ENCODE measurements at places on chromosomes 5 and 9.

DNA sequence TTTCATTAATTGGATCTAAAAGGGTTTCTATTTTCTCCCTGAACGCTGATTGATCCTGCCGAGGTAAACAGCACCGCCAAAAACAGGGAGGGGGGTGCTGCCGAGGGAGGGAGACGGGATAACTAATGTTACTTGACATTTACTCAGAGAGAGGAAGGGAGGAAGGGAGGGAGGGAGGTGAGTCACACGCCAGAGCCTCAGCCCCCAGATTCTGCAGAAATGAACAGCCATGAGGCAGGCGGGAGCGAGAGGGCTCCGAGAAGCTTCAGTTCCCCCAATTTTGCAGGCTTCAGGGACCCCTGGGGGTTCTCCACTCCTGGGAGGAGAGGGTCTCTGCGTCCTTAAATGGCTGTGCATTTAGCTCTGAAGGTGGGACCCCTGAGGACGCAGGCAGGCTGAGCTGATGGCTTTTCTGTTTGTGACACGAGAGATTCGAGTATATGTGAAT lies 59.1 kb upstream of the IER5L start:
- peak; percentile 28 for DNase-seq

- DNase-seq: no peak
Observed at GRCh38 chr5:55481293-55481855, 53.4 kb downstream of the PLPP1 start.

- no peak for DNase-seq
Observed at GRCh38 chr5:58369513-58370190, 90.2 kb downstream of the PLK2 start.

DNA sequence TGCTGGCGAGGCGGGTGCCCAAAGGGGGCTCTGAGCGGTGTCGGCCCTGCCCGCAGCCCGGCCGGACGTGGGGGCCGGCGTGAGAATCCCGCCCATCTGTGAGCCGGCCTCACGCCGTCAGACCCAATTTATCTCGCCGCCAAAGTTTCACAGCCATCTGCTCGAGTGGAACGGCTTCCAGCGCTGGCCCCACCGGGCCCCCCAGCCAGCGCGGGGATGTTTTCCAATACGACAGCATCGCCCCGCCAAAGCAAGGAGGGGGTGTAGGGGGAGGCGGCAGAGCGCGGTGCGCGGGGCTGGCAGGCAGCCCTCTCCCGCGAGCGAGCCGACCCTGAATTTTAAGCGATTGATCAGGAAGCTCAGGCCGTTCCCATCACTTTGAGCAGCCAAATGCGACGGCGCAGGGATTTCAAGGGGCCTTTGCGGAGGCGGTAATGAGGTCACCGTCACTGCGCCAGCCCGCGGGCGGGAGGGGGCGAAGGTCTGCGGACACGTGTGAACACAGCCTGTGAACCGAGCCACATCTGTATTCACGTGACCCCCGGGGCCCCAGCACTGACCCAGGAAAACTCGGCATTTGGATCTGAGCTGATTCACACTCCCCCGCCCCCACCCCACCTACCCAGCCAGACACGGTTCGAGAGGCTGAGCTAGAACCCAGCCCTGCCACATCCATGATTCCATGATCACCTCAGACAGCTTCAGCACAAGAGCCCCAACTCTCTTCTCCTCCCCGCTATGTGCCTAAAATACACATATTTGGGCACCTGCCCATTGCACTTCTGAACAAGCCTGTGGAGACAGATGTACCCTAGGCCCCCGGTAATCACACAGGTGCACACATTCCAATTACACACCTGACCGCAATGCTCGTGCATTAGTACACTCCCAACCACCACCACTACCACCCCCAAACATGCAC lies 47.8 kb upstream of the PSD2 start:
- DNase-seq: no peak

- no peak for DNase-seq
Observed at GRCh38 chr9:114157516-114158176, 2.3 kb downstream of the COL27A1 start.

DNA sequence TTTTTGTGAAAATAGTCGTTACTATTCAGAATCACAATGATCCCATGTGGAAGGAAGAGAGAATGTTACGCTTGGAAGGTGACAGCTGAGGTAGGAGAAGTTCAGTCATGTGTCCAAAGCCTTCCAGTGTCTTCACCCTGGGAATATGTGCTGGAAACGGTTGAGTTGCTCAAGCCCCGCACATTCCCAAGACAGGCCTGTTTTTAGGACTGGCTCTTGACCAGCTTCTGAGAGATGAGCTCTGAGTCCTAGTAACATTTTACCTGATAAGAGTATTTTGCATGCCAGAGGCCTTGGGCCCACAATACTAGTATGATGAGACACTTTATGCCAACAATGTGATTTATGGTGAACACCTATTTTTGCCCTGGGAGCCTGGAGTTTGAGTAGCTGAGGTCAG lies 101.7 kb downstream of the LMNB1 start:
- no peak for DNase-seq

DNA sequence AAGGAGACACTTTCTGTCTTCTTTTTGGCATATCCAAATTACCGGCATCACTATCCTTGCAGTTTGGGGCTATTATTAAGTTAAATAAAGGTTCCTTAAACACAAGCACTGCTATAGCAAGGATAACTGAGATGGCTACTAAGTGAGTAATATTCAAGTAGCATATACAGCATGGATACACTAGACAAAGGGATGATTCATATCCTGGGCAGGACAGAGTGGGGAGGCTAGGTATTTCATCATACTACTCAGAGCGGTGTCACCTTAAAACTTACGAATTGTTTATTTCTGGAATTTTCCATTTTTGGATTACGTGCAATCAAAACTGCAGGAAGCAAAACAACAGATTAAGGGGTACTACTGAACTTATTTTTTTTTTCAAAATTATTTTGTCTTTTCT lies 54.1 kb downstream of the FER start:
- no peak for DNase-seq

GRCh38 chr9:68648971-68649370 lies 56.1 kb upstream of the PIP5K1B start:
- DNase-seq: no peak

- DNase-seq: no peak
Observed at GRCh38 chr5:82694711-82695285, 382.4 kb downstream of the TMEM167A start.

DNA sequence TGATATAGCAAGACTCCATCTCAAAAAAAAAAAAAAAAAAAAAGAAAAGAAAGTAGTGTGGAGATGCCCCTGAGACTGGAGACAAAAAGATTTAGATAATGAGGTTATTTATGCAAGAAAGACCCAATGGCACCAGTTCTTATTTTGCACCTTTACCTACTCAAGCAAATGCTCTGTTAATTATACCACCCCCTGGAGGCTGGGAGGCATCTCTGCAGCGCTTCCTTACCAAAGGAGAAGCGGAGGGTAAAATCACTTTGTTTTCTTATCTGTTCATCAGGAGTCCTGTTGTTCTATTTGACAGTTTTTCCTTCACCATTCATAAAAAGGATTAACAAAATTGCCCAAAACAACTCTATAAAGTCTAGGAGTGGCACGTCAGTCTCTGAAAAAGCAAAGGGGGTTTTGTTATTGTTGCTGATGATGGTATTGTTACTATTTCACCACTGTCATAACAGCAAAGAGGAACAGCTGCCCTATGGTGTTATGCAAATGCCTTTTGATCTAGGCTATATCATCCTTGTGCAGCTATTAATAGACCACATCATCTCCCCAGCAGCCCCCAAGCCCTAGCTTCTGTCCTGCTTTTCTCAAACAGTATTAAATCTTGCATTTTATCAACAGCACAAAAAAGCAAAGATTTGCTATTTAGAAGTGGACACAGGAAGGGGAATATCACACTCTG lies 174.0 kb downstream of the PALM2AKAP2 start:
- no peak for DNase-seq

DNA sequence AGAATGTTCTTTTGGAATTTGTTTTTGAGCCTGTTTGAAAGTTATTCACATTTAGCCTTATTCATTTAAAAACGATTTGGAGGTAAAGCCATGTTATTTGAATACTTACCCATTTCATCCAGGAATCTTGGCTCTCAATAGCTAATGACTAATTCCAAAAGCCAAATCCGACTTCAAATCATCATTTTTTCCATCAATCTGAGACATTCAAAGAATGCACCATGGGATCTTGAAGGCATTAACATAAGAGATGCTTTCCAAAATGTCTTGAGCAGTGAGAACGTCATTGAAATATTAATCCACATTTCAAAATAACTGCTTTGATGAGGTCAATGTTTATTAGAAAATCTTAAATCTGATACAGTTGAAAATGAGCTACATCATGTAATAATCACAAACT lies 617.0 kb upstream of the RORB start:
- DNase-seq: no peak

GRCh38 chr9:89668216-89668865 lies 63.5 kb downstream of the GADD45G start:
- DNase-seq: no peak

GRCh38 chr9:70580606-70581195 lies 166.2 kb upstream of the KLF9 start:
- DNase-seq: no peak

GRCh38 chr5:57976506-57976905 lies 483.4 kb downstream of the PLK2 start:
- DNase-seq: no peak

DNA sequence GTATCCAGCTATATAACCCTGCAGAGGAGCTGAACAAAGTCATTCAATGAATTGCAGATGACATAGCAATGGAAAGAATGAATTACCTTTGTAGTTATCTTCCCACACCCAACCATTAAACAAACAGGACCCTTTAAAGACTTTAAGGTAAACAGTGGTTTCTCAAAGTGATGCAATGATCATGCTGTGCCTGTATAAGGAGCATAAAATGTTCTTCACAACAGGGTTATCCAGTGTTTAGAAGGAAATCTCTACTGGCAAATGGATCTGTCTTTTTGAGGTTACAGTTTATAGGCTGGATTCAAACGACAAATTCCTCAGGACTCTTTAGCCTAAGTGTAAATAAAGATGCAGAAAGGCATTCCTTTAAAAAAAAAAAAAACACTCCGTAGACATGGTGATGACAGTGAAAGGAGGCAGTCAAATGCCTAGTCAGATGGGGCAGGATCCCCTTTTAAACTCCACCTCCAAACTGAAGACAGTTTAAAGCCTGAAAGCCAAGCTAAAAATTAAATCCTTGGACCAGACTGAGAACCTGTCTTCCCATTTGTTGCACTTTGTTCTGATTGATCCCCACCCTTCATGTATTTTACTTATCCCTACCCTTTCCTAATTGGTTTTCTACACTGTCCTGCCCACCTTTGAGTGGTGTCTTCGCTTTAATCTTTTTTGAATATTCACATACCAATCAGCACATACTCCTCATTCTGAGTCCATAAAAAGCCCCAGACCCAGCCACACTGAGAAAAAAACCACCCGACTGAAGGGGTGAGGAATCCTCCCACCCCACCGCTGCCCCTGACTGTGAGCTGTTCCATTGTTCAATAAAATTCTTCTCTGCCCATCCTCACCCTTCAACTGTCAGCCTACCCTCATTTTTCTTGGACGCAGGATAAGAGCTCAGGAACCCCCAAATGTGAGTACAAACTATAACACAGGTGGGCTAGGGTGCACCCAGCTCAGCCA lies 761.3 kb upstream of the DMAC1 start:
- DNase-seq: no peak

DNA sequence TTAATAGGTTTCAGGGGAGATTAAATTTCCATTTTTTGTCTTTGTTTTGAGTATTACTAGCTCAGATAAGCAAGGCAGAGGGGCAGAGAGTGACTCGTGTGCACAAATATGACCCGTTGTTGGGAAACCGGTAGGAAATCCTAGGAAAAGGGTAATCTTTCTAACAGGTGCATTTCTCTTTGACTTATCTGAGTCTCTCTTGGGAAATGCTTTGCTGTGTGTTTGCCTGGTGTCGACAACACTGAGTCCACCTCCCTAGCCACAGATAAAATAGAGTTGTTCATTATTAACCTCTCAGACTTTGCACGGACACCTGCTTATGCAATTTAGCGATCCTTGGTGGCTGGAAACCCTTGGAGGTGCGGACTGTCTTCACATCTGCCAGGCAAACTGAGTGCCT lies 164.2 kb downstream of the FGF1 start:
- DNase-seq: no peak

GRCh38 chr5:83562071-83562606 lies 90.6 kb downstream of the VCAN start:
- no peak for DNase-seq

GRCh38 chr5:93715327-93715726 lies 26.1 kb downstream of the POU5F2 start:
- no peak for DNase-seq

DNA sequence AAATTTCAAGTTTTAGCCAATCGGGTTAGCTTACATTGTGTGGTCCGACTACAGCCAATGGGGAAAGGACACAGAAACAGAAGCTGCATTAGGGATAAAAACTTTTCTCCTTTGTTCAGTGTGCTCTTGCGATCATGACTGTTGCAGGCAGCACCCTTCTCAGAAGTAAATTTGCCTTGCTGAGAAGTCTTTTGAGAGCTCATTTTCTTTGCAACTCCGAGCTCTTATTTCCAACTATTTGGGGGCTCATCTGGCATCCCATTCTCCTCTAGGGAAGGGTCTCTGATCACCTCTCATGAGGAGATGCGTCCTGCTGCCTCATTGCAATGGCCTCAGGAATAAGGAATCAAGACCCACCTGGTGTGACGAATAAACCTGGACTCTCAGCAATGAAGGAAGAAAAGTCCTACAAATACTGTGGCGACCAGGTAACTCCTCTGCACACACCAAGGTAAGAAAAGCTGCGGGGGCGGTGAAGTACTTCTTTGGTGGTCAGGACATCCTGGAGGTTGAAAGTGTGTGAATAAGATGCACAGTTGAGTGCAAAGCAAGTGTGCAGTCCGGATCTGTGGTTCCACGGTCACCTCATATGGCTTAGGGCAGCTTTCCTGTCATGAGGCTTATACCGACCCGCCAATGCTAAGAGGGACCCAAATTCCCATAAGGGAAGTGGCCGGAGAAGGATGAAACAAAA lies 20.4 kb downstream of the CNOT8 start:
- DNase-seq: no peak

- DNase-seq: peak; percentile 49
Observed at GRCh38 chr5:175652741-175653663, 4.9 kb upstream of the HRH2 start.

DNA sequence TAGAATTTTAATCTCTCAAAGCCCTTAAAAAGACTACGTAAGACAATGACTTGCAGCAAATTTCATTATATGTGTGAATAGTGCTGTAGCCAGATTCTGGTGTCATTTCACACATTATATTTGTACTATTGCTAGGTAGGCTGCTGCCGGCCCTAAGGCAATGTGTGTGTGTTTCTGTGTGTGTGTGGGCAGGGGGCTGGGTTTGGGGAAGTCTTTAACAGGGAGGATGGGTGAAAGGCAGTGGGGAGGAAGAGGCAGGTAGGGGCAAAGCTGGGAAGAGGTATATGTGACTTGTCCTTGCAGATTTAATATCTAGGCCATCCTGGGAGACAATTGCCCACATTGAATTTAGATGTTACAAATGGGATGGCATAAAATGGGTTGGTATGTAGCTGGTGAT lies 130.8 kb downstream of the MACIR start:
- no peak for DNase-seq

GRCh38 chr5:103145196-103145595 lies 25.1 kb downstream of the PPIP5K2 start:
- no peak for DNase-seq
